Airway epithelial cell (primary cell): ENCODE measurements at places on chromosomes 7 and 10. TPM values are rescaled to one million over a fixed set of nuclear protein-coding genes. Genes with fewer than 3 reads are reported as not detected.

GIGYF1 gene
- 7.4 and 9.7 TPM in 2 replicates for total RNA-seq

RTKN2 gene
- 0.74 and 0.85 TPM in 2 replicates for total RNA-seq

FAM237B gene
- total RNA-seq: not detected in 2 replicates

PNLIPRP3 gene
- total RNA-seq: 12.0 and 13.5 TPM in 2 replicates

PNLIPRP1 gene
- total RNA-seq: not detected in 2 replicates

SFXN3 gene
- total RNA-seq: 25.0 and 37.0 TPM in 2 replicates
